NCI-H226 (cell line): ENCODE measurements at places on chromosomes 4 and X.
A peak's percentile ranks its signal among the peaks of the same experiment; 100 is the strongest.

DNA sequence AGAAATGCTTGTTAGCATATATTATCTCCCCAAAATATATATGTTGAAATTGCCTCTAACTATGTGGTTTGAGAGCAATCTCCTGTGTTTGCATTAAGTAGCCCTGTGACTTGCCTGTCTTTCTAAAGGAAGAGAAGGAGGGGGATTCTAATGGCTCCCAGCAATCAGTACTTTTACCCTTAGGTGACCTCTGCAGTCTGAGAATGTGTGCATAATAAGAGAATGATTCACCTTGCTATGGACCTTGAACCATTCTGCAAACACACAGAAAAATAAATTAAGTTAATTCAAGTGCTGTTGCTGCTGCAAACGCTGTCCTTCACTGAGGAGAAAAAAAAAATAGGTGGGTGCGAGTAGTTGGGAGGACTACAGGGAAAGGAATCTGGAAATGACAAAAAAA is 322.2 kb downstream of the IQCM start:
- peak; percentile 11 for DNase-seq

- no peak for DNase-seq
These were observed 133.4 kb upstream of the MSX1 start for GRCh38 chr4:4726051-4726450.

DNA sequence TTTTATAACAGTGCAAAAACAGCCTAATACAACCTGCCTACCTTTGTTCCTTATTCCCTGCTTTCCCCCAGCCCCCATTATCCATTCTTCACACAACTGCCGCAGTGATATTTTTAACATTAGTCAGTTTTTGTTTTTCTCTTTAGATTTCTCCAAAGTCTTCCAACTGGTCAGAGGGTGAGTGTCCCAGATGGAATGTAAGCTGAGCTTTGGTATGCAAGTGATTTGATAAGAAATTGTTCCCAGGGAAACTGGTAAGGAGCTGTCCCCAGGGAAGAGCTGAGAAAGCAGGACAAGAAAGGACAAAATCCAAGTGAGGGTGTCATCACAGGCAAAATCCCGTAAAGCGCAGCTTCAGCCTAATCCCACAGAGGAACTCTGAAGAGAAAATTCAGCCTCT is 475.5 kb upstream of the ADGRL3 start:
- peak; percentile 75 for DNase-seq

- DNase-seq, result no peak
These were observed 26.4 kb downstream of the GRIA2 start for GRCh38 chr4:157246964-157247363.

- no peak for DNase-seq
These were observed 109.7 kb downstream of the ELOVL6 start for GRCh38 chr4:110088670-110089069.

DNA sequence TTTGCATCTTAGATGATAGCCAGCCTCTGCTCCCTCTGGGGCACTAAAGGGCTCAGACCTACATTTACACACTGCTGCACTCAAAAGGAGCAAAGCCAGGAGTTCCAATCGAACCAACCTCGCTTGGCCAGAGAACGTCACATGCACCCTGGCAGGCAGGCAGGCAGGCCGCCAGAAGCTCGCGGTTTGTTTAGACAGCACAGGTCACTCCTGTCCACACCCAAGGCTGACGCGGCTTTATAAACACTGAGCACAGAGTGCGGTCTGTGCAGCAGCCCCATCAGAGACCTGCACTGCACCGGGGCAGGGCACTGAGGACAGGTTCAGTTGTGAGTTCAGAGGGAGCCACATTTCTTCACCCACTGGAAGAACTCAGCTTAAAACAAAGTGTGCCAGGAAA is 143.9 kb downstream of the BCOR start:
- peak; percentile 38 for DNase-seq

- peak; percentile 63 for DNase-seq
These were observed 59.3 kb upstream of the CLDN34 start for GRCh38 chrX:9907645-9908387.

- DNase-seq, result no peak
These were observed 1382.5 kb downstream of the C4orf33 start for GRCh38 chr4:130478406-130478805.

- DNase-seq, result no peak
These were observed 62.6 kb downstream of the C4orf46 start for GRCh38 chr4:158609116-158609515.

DNA sequence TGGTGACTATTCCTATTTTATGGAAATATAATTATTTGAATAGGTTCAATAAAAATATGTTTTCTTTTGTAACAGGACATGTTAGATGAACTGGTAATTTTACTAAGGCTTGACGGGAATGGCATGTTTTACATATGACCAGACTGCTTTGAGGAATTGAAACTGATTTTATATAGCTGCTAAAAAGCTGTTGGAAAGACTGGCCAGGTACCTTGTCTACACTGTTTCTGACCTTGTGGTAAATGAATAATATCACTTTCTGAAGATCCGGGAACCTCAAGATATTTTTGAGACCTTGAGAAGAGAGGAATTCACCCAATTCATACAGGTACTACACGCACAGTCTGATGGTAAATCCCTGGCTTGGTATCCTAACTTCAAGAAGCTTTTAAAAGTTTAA is 42.1 kb upstream of the USP46 start:
- no peak for DNase-seq

DNA sequence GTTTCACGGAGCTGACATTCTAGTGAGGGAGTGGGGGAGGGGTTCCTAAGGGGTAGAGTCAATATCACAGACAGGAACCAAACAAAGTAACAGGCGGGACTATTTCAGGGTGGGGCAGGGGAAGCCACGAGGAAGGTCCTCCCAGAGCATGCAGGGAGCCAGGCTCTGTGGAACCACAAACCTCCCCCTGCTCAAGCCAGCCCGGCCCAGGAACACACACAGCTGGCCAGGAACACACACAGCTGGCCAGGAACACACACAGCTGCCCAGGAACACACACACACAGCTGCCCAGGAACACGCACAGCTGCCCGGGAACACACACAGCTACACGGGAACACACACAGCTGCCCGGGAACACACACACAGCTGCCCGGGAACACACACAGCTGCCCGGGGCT is 24.8 kb downstream of the EVC2 start:
- no peak for DNase-seq

- no peak for DNase-seq
These were observed 38.7 kb upstream of the DCLK2 start for GRCh38 chr4:150039274-150040127.

DNA sequence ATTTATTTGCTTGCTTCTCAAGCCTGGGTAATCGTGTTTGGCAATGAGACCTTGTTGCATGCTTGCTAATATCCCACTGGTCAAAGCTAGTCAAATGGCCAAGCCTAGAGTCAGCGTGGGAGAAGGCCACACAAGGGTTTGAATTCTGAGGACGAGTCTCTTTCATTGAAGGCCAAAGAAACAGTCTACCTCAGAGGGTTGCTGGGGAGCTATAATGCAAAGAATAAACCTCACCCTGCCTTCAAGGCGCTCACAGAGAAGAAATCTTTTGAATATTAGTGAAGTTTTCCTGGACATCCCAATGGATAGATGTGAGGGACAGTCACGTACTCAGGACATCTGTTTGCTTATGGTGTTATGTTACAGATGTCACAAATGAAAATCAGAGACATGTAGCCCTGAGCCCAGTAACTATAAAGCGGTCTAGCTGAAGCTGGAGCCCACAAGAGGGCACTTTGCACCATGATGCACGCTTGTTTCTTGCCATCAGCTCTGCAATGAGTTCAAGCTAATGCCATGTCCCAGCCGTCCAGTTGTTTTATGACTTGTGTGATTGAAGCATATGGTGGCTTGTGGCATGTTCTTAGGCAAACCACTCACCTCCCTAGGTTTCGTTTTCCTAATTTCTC is 1.1 kb upstream of the TLR3 start:
- DNase-seq, result no peak

- DNase-seq, result peak; percentile 52
These were observed 5.1 kb upstream of the FAT1 start for GRCh38 chr4:186728631-186729271.

GRCh38 chr4:57985161-57985560 is 875.0 kb upstream of the IGFBP7 start:
- DNase-seq, result no peak

- DNase-seq, result no peak
These were observed 42.9 kb downstream of the PTTG2 start for GRCh38 chr4:38003102-38003501.

DNA sequence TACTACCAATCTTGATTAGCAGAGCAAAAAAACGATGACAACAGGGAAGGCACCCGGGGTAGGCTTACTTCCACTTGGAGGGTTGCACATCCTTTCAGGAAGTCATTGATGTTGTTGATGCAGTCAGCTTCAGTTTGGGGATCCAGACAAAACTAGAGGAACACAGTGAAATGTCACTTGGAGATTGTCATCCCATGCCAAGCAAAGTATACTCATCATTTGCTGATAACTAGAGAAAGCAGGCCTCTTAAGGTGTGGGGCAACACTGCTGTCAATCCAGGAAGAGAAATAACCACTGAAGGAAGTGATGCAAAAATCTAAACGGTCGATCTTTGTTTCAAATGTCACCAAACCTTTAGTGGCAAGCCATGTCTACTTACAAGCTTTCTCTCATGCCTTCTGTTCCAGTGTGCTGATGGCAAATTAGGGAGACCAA is 1.4 kb downstream of the ARHGEF6 start:
- no peak for DNase-seq
